ENCODE measurements at places on chromosomes 7 and 10.

DNA sequence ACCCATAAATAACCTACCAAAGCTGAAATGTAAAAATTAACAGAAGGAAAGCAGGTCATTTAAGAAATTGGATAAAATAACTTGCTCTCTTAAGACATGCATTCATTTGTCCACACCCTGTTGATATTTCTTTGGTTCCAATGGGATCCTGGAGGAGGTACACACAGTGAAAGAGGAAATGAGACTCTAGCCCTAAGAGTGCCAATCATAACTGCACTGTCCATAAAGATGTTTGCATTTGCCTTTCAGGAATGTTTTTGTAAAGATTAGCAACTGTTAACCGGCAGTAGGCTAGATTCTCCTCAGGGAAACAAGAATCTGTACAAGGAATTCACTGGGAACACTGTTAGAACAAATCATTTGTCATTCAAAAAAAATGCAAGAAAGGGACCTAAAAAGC lies 61.0 kb downstream of the MEOX2 start:
- no peak for DNase-seq

- DNase-seq: peak; percentile 42
These were observed 105.7 kb upstream of the FAM20C start for GRCh38 chr7:86629-87028.

DNA sequence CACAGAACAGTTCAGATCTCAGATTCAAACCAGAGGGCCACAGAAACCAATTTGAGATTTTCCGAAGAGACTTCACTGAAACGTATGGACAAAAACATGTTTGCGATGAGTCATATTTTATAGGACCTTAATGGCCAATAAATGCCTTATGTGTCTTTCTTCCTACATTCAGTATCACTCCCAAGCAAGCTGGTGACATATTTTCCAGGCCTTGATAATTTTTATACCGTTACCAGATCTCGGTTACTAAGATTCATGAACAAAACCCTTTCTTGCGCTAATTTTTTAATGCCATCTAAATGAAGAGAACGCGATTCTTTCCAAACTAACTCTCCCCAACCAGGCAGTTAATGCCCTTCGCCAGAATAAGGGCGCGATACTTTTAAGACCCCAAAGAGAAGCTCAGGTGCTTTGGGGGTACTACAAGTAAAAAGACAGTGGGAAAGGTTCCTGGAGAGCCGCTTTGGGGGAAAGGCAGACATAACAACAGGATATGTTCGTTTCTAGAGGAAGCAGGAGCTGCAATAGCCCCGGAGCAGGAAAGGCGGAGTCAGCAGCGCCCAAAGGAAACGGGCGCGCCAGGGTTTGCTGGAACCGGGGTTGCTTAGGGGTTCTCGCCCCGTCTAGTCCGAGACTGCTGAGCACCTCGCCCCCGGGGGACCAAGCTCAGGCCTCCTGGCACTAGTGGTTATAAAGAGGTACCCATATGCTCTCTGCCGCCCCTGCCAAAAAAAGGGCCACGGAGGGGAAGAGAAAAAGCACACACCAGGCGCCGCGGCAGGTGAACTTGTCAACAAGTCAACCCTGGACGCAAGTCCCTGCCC lies 884 bp downstream of the ICA1 start:
- DNase-seq: peak; percentile 59

- DNase-seq: peak; percentile 37
These were observed 86.7 kb downstream of the ARHGAP22 start for GRCh38 chr10:48517911-48518811.

DNA sequence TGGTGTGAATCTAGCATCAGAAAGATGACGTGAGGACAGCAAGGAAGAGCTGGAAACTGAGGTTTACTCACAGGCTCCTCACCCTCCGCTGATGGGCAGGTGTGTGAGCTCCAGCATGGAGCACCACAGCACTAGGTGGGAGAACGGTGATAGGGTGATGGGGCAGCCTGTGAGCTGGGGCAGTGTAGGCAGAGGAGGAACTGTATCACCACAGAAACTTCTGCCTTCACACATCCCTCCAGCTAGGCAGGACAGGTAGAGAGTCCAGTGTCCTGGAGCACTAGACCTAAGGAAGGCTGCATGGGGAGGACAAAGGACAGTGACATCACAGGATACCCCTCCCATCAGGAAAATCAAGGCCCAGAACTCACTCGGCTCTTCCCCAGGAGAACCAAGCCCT lies 241.8 kb upstream of the PRSS58 start:
- no peak for DNase-seq

DNA sequence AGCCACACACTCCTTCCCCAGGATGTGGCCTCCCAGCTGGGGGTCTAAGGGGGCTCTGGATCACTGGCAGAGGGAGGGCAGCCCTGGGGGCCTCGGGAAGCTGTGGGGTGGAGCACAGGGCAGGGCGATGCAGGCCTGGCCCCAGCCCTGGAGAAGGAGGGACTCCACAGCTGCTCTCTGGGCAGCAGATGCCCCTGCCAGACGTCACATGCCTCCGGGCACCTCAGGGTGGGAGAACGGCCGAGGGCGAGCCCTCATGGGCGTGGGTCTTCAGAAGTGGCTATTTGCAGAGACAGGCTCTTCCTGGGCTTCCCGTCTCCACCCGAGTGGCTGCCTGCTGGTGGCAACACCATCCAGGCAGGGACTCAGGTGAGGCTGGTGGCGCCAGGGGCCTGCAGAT lies 16.0 kb upstream of the ADGRA1 start:
- no peak for DNase-seq

DNA sequence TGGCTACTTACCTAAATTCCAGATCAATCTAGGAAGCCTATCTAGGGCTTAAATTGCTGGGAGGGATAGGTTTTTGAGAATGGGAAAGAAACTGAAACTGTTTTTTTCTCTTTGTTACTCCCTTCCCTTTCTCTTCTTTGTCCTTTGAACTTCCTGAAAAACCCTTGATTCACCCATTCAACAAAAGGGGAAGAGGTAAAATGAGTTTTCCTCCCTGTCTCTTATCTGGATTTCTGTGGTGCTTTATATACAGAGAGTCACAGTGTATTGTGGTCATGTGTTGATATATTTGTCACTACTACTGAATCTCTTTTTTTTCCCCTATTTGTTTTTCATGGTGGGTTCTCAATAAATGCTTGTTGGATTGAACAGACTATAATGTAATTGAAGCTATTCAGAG lies 19.8 kb upstream of the NUP205 start:
- no peak for DNase-seq

- DNase-seq: no peak
These were observed 92.7 kb downstream of the FAM53B start for GRCh38 chr10:124651402-124651891.

DNA sequence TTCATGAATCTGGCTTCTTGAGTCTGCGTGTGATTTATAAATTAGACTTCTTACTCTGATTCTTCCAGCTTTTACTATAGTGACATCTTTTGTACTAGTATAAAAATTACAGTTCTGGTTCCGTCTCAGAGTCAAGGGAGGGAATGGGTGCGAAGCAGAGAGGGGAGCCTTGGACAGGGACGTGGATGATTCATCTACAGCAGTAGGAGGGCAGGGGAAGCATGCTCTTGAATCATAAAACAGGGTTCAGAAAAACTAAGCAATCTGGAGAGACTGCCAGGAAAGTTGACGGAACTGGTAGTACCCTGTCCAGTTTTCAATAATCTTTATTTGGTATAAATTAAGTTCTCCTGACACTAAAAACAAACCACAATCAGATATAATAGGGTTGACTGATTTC lies 58.1 kb downstream of the ITGA8 start:
- DNase-seq: no peak

GRCh38 chr7:101562531-101563197 lies 66.4 kb downstream of the MYL10 start:
- DNase-seq: no peak

DNA sequence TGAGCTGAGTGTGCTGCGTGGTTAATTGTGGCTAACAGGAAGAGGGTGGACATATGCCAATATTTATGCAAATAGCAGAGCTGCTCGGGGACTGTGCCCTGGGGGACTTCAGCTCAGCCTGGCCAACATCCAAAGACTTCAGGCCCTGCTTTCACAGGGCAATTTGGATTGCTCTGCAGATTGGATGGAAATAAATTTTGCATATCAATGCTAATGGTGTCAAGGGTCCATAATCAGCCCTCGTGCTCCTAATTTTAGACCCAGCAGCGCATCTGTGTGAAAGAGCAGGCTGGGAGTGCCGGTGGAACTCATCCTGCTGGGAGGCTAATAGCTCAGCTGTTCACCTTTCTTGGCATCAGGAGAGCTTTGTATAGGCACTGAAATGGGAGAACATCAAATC lies 270.1 kb downstream of the TCERG1L start:
- DNase-seq: peak; percentile 1
